ENCODE measurements at places on chromosomes 16 and 17.
A peak's percentile ranks its signal among the peaks of the same experiment; 100 is the strongest.

GRCh38 chr17:1027044-1027443 is 30.1 kb downstream of the TIMM22 start:
- DNase-seq, result no peak

- DNase-seq, result no peak
Measured at GRCh38 chr17:3773511-3773910, 27.5 kb downstream of the ITGAE start.

DNA sequence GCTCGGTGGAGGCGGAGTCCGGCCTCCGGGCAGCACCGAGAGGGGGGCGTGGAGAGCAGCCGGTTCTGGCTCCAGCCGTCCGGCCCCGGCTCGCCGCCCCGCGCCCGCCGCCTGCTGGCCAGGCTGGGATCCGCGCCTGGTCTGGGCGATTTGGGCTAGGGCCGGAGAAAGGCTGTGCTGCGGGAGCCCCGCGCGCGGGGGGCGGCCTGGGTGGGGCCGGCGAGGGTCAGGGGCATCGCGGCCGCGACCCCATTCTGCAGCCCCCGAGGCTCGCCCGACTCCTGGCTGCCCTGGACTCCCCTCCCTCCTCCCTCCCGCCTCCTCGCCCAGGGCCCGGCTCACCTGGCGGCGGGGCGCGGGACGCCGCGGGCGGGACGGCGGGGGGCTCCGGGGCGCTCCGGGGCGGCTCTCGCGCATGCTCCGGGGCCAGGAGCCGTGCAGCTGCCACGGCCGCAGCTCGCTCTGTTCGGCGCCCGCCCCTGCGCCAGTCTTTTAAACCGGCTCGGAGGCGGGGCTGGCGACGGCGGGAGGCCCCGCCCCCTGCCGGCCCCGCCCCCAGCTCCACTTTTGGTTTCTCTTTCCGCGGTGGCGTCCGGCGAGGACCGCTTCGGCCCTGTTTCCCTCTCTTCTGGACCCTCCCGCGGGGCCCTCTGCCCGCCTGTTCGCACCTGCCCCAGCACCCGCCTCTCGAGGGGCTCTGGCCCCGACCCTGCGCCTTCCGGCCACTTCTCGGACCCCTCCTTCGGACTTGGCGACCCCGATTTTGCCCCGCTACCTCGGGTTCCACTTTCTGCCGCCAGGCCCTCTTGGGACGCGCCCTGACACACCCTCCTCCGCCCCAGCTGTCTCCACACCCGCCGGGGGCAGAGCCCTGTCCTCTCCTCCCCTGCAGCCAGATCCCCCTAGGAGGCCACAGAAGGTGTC is at the start of gene SOCS1:
Gene SOCS1 (minus strand): TSS at position 468 of the 924 bp plus-strand sequence. CDS start 726 bp downstream, outside the sequence.
- peak; percentile 74 for DNase-seq

DNA sequence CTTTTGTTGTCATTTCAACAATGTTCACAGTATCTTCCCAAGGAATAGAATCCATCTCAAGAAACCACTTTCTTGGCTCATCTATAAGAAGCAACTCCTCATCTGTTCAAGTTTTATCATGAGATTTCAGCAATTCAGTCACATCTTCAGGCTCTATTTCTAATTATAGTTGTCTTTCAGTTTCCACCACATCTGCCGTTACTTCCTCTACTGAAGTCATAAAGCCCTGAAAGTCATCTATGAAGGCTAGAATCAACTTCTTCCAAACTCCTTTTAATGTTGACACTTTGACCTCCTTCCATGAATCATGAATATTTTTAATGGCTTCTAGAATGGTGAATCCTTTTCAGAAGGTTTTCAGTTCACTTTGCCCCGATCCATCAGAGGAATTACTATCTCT is 102.1 kb downstream of the CDH13 start:
- no peak for DNase-seq

GRCh38 chr17:37047631-37048104 is 98.9 kb downstream of the AATF start:
- peak; percentile 63 for DNase-seq

DNA sequence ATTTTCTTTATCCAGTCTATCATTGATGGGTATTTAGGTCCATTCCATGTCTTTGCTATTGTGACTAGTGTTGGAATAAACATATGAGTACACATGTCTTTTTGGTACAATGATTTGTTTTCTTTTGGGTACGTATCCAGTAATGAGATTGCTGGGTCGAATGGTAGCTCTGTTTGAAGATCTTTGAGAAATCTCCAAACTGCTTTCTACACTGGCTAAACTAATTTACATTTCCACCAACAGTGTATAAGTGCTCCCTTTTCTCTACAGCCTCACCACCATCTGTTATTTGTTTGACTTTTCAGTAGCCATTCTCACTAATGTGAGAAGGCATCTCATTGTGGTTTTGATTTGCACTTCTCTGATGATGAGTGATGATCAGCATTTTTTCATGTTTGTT is 103.7 kb downstream of the GOSR1 start:
- DNase-seq, result peak; percentile 59

DNA sequence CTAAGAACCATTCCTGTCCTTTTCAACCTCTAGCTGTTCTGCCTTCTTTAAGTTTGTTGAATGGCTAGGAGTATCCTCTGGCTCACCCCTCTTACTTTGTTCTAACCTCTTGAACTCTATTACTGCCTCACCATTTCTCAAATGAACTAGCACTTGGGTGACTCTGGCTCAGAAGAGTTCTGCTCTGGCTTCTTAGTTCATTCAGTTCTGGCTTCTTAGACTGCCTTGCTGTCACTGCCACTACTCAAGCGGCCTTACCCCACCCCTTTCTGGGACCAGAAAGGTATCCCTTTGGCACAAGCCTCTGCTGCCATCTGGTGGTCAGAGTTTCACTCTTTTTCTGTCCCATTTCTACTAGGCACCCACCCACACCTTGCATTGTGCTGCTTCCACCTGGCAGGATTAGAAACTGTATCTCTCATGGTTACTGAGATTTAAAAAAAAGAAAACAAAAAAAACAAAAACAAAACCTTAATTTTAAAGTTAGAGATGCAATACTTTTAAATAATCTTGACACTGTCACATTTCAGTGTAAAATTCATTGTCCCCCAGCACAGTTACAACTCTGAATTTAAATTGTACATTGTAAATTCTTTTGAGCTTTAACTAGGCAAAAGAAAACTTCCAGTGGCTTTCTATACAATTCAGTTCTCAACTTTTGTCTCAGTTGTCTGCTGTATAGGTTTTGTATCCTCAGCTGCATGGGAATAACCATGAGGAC is 6.9 kb upstream of the ABCA10 start:
- peak; percentile 41 for DNase-seq

DNA sequence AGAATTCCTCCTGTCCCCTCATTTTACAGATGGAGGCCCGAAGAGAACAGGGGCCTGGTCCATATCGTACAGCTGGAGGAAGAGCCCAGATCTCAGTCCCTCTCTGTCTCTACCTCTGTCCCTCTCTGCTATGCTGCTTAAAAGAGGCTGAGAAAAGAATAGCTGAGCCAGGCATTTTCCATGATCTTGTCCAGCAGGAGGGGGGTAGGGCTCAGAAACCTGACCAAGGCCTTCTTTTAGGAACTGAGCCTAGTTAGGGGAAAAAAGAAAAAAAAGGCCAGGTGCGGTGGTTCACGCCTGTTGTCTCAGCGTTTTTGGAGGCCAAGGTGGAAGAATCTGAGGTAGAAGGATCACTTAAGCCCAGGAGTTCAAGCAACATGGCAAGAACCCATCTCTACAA is 84.2 kb downstream of the MGAT5B start:
- DNase-seq, result no peak
